ENCODE measurements at places on chromosomes 5 and 9. TPM values are rescaled to one million over a fixed set of nuclear protein-coding genes. Genes with fewer than 3 reads are reported as not detected.
A peak's percentile ranks its signal among the peaks of the same experiment; 100 is the strongest.

The CBY3 gene
- not detected for total RNA-seq

GRCh38 chr9:26013199-26013598, 335.0 kb upstream of the TUSC1 start:
- no peak for DNase-seq

DNA sequence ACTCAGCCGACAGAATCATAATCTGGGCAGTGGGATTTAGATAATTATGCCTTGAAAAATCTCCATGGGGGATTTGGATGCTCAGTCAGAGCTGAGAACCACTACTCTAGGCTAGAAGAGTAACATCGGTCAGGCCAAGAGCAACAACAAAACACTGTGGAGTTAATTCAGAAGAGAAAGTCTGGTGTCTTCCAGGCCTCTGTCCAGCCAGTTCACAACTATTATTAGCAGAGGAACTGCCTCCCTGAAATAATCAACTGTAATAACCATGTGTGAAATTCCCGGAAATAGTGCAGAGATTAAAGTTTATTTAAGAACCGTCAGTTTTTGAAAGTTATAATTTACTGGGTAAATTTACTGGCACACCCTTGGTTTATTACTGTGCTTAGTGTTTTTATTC, 8.2 kb upstream of the MARCHF3 start:
- no peak for DNase-seq

The SOHLH1 gene
- not detected for total RNA-seq

DNA sequence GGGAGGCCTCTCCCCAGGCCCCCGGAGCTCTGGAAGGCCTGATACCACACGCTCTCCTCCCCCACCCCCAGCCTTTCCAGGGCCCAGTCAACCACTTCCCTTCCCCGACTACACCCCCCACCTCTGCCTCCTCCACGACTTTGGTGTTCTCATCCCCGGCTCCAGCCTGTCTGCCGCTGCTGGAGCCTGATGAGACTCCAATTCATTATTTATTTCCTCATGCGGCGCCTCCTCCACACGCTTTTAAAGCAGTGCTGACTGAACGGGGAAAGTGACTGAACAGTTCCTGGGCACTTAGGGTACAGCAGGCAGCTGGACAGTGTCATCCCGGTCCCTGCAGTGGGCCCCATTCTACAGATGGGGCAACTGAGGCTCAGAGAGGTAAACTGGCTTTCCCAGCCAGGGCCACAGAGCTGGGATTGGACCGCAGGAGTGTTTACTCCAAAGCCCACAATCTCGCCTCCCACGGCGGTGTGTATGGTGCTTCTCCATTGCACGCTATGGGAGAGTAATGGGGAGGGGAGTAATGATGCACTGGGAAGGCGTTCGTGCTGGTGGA, 15.9 kb upstream of the RPL26L1 start:
- DNase-seq, result no peak

The SV2C gene
- total RNA-seq, result not detected

GRCh38 chr5:142957528-142957927, 187.4 kb downstream of the ARHGAP26 start:
- no peak for DNase-seq

GRCh38 chr9:98481676-98482075, 226.2 kb upstream of the TBC1D2 start:
- DNase-seq, result no peak

DNA sequence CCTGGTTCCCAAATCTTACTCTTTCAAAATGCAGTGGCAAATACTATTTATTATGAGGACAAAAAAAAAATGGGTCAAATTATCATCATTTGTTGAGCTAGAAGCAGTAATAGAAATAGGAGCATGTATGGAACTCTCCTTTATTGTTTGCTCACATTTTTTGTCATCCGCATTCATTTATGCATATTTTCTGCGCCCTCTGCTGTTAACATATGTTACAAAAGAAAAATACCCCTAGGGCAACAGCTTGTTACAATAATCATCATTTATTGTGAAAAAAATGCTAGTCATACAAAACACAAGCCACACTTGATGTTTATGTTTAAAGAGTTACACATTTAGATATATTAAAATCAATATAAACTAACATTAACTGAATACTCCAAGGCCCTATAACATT, 328.2 kb downstream of the TUSC1 start:
- DNase-seq, result peak; percentile 21

The SMIM33 gene
- not detected for total RNA-seq

The C5orf58 gene
- not detected for total RNA-seq

The PTGDS gene
- total RNA-seq, result not detected

GRCh38 chr9:133818444-133818843, 80.3 kb upstream of the SARDH start:
- DNase-seq, result no peak

GRCh38 chr9:95506428-95506677, 10.4 kb downstream of the PTCH1 start:
- DNase-seq, result peak; percentile 71

The PCDHB6 gene
- not detected for total RNA-seq

- no peak for DNase-seq
Observed at GRCh38 chr9:8492679-8493078, 693.1 kb upstream of the DMAC1 start.

- DNase-seq, result no peak
Observed at GRCh38 chr5:169299663-169300467, 1.1 kb downstream of the SLIT3 start.

DNA sequence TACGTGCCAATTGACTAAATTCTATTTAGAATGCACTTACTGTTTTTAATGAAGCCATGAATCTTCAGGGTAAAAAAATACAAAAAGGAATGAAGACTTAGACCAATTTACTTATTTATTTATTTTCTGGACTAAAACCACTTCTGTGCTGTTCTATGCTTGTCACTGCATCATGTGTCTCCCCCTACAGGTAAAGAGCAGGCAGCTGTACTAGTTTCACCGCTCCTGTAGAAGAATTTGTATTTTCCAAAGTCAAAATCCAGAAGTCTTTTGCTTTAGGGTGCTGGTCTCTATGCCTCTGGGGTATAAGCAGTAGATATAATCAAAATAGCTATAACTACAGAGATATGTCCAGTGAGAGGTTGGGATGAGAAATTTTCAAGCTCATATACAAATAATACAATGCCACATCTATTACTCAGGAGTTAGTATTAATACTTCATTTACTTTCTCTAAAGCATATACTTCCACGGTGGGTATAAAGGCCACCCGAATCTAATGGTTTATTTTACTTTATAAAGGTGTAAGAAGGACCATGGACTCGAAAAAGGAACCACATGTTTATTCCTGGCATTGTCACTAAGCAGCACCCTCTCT, 591.5 kb downstream of the RAB3C start:
- peak; percentile 42 for DNase-seq

The EQTN gene
- total RNA-seq, result not detected

DNA sequence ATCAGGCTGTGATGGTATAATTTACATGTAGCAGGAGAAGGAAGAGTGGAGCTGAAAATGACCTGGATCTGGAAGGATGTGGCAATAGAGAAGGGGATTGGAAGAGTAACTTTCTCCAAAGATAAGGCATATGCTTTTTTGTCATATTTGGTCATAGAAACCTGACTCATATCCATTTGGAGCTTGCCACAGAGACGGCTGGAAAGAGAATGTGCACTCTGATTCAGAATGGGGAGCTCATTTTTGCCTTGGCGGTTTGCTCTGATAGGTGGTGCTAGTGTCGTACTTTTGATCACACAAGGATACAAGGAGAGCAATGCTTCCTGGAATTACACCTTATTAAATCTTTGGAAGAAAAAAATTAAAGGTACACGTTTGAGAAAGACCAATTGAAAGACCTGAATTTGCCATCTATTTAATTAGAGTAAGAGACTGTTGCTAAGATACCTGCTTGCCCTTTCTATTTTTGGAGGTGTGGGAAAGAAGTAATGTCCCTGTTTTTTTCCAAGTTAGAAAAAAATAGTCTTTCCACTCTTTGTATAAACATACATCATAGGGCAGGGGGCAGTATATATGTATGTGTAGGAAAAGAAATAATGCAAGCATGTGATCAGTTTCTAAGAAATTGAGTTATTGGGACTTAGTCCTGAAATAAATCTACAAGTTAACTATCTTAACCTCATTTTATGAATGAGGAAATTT, 5.4 kb downstream of the LSM11 start:
- no peak for DNase-seq

DNA sequence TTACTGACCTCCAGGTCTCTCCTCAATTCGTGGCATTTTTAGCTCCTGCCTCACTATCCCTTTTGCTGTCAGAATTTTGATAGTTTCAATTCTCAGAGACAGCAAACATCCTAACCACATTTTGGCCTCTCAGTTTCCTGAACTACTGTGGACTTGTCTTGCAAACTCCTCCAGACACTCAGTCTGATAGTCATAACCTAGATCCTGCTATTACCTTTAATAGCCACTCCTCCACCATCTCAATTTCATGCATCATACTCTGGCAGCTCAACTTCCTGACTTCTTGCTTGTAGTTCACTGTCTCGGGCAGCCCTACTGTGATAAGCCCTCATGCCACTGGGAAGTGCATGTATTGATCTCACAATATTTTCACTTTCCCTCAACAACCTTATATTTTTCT, 481.8 kb upstream of the CDH18 start:
- DNase-seq, result no peak

DNA sequence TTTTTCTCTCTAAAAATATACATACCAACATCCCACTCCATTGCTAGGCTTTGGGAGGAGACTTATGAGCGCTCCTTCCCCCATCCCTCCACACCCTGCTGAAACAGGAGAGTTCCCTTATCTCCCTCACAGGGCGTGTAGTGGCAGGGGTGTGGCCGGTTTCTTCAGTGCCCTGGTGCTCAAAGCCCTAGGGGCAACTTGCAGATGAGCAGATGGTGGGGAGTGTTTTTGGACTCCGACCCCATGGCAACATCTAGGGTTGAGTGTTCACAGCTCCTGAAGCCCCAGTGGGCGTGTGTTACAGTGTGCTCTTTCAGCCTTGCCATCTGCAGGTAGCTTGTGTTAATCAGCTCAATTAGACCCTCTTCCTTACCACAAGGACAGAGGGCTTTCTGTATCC, 409.5 kb downstream of the MAT2B start:
- peak; percentile 92 for DNase-seq
